ENCODE measurements at places on chromosomes 3 and 15.
A peak's percentile ranks its signal among the peaks of the same experiment; 100 is the strongest.

- no peak for DNase-seq
Observed at GRCh38 chr3:194281766-194282165, 69.4 kb downstream of the CPN2 start.

DNA sequence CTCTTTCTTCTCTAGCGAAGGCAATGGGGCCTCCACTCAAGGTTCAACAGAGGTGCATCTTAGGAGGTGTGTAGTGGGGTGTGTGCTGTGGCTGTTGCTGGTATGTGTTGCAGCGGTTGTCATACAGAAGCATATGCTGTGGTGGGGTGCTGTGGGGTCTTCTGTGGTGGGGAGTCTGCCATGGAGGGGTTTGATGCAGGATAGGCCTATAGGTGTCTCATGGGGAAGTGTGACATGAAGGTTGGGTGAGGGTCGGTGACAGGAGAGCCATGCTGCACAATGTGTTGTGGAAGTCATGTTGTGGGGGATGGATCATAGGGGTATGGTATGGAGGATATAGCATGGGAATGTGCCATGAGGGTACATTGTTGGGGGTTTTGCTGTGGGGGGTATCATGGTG, 20.3 kb downstream of the NMNAT3 start:
- DNase-seq = no peak

DNA sequence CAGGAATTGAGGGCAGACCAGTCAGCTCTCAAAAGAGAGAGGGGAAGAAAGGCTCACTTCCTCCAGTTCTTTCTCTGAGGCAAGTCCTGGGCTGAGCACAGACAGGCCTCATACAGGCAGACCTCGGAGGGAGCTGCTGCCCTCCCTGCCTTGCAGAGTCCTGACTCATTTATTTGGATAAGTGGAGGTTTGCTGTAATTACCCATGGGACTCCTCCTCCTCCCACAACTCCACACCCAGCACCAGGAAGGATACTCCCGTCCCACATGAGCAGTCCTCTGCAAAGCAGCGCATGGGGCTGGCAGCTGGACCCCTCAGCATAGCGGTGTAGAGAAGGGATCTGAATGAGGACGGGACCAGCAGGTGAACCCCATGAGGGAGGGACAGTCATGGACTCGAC, 13.4 kb upstream of the SCN10A start:
- DNase-seq = peak; percentile 81

- DNase-seq = no peak
Observed at GRCh38 chr3:37693511-37694283, 168.0 kb upstream of the CTDSPL start.

DNA sequence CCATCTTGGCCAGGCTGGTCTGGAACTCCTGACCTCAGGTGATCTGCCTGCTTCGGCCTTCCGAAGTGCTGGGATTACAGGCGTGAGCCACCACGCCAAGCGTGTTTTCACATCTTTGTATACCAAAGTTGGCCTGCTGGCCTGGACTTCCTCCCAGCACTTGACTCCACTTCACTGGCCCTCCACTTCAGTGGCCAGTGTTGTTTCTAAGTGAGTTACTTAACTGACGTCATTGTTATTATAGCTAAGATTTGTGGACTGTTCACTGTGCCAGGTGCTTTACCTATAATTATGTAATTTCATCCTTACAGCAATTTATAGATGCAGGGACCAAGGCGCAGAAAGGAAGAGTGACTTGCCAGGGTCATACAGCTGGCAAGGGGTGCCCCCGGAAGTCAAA, 52.0 kb downstream of the HRH1 start:
- DNase-seq = no peak

GRCh38 chr3:108311797-108312196, 15.4 kb downstream of the HHLA2 start:
- DNase-seq = no peak

DNA sequence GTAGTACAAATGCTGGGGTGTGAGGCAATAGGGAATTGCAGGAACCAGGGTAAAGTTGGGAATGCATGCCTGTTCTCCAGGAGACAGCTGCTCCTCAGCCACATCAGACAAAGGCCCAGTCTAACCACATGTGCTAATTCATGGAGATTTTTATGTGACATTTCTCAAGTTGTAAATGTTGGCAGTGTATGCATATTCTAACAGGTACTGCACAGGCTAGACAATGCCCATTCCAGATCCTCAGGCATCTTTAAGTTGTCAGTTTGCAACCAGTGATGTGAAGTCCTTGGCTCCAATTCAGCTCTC, 84.9 kb downstream of the EEFSEC start:
- DNase-seq = no peak

DNA sequence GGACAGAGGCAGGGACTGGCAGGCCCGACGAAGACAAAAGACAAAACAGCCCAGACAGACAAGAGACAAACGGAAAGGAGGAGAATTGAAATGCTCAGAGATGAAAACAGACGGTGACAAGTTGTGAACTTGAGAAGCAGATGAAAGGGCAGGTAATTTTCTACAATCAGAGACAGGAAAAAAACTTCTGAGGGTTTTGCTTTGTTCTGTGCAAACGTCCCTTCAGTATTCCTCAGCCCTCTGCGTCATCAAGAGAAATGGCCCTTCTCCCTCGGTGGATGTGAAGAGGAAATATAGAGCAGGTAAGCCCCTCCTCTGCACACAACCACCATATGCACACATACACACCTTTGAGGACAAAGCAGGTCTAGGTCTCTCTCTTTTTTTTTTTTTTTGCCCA, 206.6 kb downstream of the UACA start:
- DNase-seq = no peak

GRCh38 chr3:144663456-144664436, 692.1 kb downstream of the DIPK2A start:
- no peak for DNase-seq

DNA sequence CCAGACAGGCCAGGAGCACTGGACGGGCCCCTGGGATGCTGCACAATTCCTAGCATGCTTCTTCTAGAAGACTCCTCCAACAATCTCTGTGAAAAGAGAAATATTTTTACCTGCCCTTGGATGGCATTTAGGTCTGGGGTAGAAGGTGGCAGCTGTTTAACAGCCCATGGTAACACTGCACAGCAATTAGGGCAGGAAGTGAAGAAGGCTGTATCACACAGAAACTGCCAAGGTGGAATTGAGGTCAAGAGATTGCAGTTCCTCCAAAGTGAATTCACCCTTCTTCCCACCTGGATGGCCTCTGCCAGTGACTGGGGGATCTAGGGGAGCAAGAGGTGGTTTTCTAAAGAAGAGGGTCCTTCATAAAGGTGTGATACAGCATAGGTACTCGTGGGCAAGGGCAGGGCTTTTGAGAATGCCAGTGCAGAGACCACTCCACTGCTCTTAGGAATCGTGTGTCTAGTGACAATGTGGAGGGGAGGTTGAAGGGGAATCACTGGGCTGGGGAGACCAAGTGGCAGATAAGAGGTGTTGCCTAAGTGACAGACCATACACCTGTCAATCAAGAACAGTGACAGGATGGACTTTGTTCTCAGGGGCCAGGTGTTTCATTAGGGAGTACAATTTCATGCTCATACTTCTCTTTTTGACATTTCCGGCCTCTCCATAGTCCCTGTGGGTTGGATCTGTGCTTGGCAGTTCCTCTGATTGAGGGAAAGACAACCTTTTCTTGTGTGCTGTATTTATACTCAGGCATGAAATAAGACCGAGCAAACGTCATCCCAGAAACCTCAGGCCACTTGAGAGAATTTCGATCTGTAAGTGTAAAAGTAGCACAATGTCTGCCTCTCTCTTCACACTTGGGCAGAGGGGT, 83.5 kb upstream of the BCL6 start:
- no peak for DNase-seq

- DNase-seq = no peak
Observed at GRCh38 chr3:60090548-60090947, 1040.7 kb upstream of the CFAP20DC start.

DNA sequence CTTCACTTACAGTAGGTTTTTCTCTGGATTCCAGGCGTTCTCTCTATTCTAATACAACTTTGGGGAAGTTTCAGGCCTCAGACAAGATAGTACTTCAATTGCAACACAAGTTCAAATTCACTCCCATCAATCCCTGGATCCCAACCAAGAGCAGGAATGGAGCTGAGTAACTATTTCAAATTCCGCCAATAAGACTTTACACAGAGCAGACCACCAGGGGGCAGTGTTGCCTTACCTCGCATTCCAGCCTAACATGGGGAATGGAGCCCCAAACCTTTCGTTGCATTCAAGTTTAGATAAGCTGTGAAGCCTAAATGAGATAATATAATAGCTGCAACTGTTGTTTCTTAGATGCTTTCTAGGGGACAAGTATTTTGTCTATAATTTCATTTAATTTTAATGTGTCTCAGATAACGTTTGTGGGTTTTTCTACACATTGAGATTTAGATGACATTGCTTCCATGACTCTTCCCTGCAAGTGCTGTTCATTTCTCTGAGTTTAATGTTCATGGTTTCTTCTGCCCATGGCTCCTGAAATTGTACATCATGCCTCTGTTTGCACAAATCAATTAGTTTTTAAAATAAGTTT, 186.7 kb downstream of the NSUN3 start:
- peak; percentile 84 for DNase-seq

DNA sequence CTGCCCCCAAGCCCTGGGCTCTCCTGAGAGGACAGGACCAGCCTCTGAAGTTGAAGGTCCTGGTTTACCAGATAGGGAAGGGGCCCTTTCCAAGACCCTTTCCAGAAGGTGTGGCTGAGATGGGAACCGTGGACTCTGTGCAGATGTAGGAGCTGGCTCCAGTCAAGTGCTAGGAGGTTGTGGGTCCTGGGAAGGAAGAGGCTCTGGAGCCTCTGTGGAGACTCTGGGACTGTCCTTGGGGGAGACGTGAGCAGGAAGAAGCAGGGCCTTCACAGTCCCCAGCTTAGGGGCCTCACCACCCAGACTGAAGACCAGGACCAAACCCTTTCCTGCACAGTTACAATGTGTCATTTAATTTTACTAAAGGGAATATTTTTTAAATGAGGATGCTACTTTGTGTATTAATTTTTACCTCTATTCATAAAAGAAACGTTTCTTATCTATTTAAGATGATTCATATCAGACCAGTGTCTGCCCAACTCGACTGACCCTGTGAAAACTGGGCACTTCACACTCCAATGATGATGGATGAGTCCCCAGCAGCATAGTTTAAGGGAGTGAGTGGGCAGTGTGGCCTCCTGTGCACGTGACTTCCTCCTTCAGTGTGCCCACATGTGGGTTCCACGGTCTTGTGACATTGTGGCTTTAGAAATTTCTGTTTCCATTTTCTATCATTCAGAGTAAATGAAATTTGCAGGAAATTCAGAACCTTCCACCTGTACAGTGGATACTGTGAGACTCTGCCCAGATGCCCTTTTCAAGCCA, 10.9 kb downstream of the CCR5AS start:
- DNase-seq = no peak

- DNase-seq = peak; percentile 43
Observed at GRCh38 chr3:53820756-53821580, 25.3 kb downstream of the CHDH start.
